Effector memory CD4-positive, alpha-beta T cell (primary cell): ENCODE measurements at places on chromosomes 13 and 19.

GRCh38 chr19:6026390-6027227, 48.7 kb upstream of the RANBP3 start:
- no peaks in the 10 kb centered on the region for H3K36me3 ChIP-seq
- no peak overlapping the region for H3K27ac ChIP-seq
- DNase-seq, result no peak
- H3K4me3 ChIP-seq, result no peak overlapping the region

DNA sequence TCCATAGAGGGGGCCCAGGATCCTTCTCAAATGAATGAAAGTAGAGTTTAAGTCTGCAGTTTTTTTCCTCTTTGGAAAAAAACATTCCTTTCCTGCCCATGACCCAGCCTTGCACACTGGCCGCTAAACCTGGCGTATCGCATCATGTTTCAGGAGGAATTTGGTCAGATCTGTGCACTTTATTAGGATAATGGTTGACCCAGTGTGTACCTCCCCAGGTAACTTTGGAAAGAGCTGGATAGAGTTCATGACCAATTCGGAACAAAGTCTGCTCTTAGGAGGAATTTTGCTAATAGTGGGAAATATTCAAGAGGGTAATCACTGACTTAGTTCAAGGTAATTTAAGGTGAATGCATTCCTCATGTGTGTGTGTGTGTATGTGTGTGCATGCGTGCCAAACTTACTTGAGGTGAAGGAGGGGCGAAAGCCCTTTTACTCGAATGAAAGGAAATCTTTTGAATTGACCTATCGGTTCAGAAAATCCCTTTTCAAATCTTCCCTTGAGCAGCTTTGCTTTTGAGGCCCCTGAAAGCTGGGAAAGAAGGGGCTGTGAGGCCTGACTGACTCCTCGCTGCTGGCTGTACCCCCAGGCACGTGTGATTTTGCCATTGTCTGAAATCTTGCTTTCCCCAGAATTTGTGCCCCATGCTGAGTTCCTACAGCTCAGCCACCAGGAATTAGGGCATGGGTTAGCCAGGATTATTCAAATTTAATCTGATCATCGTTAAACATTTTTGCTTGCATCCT, 46.3 kb downstream of the SIPA1L3 start:
- H3K36me3 ChIP-seq, result no peaks in the 10 kb centered on the region
- no peak for DNase-seq
- no peaks in the 10 kb centered on the region for H3K27me3 ChIP-seq
- H3K4me1 ChIP-seq, result no peaks in the 10 kb centered on the region

GRCh38 chr19:35009424-35010415, 9.6 kb downstream of the GRAMD1A start:
- H3K4me3 ChIP-seq, result no peak overlapping the region
- H3K4me1 ChIP-seq, result peaks cover 42% of the 10 kb centered on the region

DNA sequence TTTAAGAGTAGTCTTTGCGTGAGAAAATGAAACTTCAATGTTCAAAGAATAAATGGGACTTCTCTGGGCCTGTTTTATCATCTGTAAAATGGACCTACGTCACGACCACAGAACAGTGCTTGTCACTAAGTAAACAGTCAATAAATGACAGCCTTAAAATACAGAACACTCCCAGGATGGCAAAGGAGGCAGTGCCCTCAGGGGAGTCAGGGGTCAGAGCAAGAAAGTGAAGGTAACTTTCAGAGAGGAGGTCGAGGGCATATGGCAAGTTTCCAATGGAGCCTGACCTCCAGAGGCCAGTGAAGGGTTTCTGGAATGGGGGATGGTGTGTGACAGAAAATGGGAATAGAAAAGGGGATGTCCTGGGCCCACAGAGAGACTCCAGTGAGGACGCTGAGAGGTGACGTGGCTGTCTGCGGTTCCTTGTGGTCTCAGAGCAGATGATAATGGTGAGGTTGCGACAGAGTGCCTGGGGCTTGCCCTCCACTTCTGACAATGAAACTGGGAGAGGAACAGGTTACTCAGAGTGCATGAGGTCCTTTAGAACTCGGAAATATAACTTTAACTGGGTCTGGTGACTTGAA, 91.8 kb downstream of the UBL3 start:
- H3K27me3 ChIP-seq, result no peaks in the 10 kb centered on the region
- peak; percentile 36 for DNase-seq
- H3K36me3 ChIP-seq, result no peaks in the 10 kb centered on the region
- H3K4me1 ChIP-seq, result no peaks in the 10 kb centered on the region

- DNase-seq, result no peak
- no peaks in the 10 kb centered on the region for H3K4me1 ChIP-seq
- no peak overlapping the region for H3K27ac ChIP-seq
- H3K36me3 ChIP-seq, result no peaks in the 10 kb centered on the region
- peaks cover 2% of the 10 kb centered on the region for H3K27me3 ChIP-seq
These were observed 35.4 kb downstream of the KL start for GRCh38 chr13:33051632-33052031.

- H3K36me3 ChIP-seq, result peaks cover 9% of the 10 kb centered on the region
- no peak overlapping the region for H3K27ac ChIP-seq
- H3K27me3 ChIP-seq, result no peaks in the 10 kb centered on the region
These were observed 17.1 kb downstream of the LSM14A start for GRCh38 chr19:34189199-34189916.

GRCh38 chr19:28435551-28436271, 777.2 kb downstream of the UQCRFS1 start:
- H3K36me3 ChIP-seq, result no peaks in the 10 kb centered on the region
- H3K27me3 ChIP-seq, result no peaks in the 10 kb centered on the region
- DNase-seq, result no peak
- no peaks in the 10 kb centered on the region for H3K4me1 ChIP-seq
- H3K4me3 ChIP-seq, result no peak overlapping the region
